Natural killer cell (primary cell): ENCODE measurements at places on chromosomes 4 and X. TPM values are rescaled to one million over a fixed set of nuclear protein-coding genes. Genes with fewer than 3 reads are reported as not detected.

DNA sequence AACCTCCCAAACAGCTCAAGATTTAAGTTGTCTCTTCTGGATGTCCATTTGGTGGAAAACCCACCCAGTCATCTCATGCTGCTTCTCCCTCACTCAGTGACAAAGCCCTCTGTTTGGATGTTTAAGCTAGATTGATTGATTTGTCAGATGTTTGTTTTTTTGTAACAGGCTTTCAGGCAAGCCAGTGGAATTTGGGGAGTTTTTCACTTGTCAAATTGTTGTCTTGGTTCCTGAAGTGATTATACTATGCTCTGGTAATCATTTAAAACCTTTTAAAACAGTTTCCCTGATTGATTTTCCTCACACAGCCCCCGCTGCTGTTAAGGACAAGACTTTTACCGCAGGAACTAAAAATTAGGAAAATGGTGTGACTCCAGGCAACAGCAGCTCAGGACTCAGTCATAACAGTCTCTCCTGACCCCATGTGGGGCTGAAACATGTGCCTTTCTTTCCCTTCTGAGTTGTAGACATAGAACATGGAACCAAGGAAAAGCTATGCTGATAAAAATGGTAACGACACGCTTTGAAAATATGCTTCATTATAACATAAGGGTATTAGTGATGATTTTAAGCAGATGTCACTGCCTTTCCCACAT lies 40.8 kb upstream of the SETD7 start:
- DNase-seq = no peak

DNA sequence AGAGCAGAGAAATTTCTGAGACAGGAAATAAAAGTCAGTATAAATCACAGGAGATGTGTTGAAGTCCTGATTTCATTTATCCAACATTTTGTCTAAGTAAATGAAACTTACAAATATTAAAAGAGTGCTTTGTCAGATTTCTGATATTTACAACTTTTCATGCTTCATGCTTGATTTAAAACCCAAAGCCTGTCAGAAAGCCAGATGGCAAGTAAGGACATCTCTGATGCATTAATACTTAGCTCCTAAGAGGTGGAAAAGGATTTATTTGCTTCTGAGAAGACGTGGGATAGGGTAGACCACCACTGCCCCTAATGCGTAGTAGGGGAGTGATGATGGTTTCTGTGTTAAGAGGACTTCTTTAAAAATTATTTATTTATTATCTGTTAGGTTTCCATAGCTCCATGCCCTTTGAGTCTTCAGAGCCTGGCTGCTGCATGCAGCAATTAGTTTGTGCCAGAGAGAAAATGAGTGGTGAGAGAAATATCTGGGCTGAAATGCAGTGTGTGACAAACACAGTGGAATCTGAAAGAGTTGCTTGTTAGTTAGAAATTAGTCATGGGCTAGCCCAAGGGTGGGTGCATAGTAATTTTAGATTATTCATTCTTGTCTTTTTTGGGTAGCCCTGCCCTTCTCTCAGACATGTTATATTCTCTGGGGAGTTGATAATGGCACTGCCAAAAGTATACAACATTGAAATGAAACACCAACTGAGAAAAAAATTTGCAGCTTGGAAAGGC lies 333.8 kb downstream of the C4orf33 start:
- no peak for DNase-seq

DNA sequence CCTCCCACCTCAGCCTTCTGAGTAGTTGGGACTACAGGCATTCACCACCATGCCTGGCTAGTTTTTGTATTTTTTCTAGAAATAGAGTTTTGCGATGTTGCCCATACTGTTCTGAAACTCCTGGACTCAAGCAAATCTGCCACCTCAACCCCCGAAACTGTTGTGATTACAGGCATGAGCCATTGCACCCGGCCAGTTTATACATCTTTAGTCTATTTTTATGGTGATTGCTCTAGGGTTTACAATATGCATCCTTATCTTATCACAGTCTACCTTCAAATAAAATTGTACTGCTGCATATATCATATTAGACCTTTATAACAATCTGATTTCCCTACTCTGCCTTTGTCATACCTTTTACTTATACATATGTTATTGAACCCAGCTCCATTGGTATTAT lies 56.9 kb downstream of the SOWAHB start:
- no peak for DNase-seq

DNA sequence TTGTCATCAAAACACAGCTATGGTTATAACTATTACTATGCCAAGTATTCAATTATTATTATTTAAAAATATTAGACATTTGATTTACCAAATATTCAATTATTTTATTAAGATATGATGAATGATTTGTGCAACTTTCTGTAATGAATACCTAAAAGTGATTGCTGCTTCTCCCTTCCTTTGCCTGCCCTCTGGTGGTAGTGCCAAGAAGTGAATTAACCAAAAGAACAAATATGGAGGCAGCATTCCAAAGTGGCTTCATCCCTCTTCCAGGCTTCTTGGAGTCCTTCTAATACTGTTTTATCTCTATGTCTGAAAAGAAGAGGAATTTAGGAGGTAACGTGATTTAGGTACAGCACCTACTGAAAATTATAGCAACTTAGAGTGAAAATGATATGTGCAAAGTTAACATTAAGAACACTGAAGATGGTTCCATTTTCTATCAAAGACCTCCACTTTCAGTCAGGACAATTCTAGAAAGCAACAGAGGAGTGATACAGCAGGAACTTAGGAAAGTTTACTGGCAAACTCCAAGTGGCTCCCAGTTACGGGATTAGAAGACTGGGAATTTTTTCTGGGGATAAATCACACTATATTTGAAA lies 43.0 kb downstream of the ENPEP start:
- DNase-seq = no peak

- DNase-seq = no peak
Observed at GRCh38 chr4:150315691-150316090, 237.4 kb downstream of the DCLK2 start.

- DNase-seq = no peak
Observed at GRCh38 chr4:88144866-88145300, 13.6 kb downstream of the ABCG2 start.

GRCh38 chrX:49103637-49104036 lies 19.9 kb downstream of the GPKOW start:
- no peak for DNase-seq

GRCh38 chr4:84644087-84644486 lies 61.2 kb downstream of the CDS1 start:
- no peak for DNase-seq

DNA sequence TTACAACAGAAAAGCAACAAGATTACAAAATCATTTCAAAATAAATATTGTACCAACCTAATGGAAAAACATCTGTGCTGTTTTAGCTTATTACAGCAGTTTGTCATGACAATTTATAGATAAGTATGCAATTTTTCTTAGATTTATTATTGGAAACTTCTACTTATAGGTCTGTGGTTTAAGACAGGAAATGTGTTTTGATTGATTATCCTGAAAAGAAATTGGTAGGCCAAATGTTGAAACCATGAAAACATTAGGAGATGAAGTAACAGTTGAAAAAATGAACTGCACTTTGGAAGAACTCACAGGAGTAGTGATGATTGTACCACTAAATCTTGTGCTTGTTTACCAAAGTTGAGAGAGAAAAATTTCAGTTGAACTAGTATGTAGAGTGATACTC lies 162.2 kb upstream of the GIMD1 start:
- DNase-seq = no peak

DNA sequence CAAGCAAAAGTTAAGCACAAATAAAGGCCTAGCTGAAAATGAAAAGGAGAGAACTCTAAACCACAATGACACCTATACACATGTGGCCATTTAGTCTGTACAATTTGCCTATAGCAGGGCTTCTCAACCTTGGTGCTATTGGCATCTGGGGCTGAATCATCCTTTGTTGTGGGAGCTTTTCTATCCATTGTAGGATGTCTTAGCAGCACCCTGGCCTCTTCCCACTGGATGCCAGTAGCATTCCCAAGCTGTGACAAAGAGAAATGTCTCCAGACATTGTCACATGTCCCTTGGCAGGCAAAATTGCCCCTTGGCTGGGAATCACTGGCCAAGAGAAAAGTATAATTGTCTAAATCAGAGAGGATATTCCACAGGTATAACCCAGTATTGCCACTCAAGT lies 13.5 kb upstream of the PRPS2 start:
- no peak for DNase-seq

DNA sequence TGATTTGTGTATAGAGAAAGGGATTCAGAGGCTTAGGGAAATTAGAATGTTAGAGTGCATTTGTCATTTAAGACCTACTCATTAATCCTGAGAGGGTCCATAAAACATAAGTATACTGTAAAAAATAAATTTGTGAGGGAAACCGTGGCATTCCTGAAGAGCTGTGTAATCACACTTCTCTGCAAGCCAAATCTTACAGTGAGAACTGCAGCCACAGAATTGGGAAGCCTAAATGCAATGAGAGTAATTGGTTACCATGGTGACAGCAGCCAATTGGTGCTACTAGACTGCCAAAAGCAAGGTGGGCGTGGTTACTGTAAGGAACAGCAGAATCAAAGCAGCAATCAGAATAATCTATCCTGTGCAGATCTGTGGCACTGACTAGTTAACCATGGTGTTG lies 345.2 kb upstream of the GRID2 start:
- DNase-seq = no peak

- peak; percentile 46 for DNase-seq
Observed at GRCh38 chr4:51831133-51831532, 11.8 kb upstream of the DCUN1D4 start.

GRCh38 chrX:34657726-34658070 lies 613 bp upstream of the TMEM47 start:
- DNase-seq = no peak

DNA sequence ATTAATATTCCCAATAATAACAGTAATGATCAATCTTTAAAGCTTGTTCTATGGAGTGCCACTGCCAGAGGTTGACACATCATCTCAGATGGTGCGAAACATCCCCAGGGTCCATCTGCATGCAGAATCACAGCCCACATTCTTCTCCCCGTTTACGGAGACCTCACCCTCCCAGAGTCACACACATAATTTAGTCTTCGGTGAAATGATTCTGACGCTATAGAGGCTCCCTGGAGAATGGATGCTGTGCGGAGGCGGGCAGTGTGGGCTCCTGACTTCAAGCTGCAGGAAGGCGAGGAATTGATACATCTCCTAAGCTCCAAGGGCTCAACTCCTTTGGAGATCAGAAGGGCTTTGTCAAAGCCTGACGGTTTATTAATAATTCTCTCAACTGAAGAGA lies 11.0 kb upstream of the ARHGAP36 start:
- no peak for DNase-seq

DNA sequence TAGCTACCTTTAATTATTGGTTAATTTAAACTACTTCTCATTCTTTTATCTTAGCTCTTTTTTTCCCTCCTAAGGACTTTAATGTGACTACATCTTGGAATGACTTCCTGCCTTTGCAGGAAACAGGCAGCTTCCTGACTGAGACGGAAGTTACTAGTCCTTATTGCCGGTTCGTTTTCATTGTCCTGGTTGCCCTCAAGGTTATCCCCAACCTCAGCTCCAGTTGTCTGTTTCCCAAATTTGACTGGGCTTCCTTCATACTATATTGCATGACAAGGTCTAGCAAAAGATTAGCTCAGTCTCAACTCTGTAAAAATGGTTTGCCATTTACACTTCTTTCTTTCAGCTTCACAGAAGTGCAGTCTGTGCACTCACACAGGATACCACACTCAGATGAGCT lies 109.9 kb upstream of the DDX53 start:
- DNase-seq = no peak

DNA sequence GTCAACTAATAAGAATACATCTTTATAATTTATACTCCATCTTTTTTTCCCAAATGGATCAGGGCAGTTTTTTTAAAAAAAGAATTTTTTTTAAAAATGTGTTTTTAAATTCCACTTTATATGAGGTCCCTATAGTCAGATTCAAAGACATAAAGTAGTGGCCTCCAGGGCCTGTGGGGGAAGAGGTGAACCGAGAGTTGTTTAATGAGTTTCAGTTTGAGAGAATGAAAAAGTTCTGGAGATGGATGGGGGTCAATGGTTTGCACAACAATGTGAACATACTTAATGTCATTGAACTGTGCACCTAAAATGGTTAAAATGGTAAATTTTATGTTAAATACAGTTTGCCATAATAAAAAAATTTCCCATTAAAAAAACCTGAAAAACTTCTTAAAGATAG lies 53.8 kb downstream of the ZNF827 start:
- DNase-seq = no peak

- DNase-seq = no peak
Observed at GRCh38 chr4:182404376-182404775, 161.2 kb downstream of the TENM3 start.

DNA sequence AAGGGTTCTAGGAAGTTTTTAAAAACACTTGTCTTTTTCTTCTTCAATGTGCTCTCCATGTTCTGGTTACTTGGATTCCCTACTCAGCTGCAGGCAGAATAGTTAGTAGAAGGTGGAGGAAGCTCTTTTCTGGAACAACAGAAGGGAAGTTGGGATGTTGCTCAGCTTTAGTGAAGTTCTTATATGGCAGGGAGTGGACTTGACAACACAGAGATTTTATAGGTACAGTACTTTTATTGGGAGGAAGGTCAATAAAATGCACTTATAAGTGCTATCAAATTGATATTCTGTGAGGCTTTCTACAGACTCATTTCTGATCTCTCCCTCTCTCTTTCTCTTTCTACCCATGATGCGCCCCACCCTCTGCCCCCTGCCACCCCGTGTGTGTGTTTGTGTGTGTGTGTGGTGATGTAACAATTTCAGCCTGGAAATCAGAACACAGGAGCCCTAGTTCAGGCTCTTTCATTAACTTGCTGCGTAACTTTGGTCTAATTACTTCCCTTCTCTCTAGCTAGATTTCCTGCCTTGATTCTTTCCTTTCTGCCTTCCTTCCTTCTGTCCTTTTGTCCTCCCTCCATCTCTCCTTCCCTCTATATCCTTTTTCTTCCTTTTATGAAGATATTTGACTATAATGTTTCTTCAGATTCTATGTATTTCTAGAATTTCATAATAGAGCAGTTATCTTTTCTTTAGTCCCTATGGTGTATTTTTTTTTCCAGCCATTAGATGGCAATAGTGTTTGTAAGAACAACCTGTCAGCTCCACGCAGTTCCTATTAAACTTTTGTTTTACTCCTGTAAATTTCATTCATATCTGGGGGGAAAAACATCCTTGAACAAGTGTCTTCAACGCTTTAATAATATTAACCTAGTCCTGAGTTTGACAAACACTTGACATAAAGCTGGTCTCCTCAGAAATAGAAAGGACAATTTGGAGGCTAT lies 37.1 kb downstream of the HEPH start:
- peak; percentile 6 for DNase-seq

- DNase-seq = no peak
Observed at GRCh38 chr4:78645853-78646757, 94.5 kb downstream of the ANXA3 start.

Gene DGKK
- 9.7 TPM for total RNA-seq

Gene PAGE2B
- total RNA-seq = not detected

Gene AWAT1
- total RNA-seq = not detected

Gene DSPP
- not detected for total RNA-seq

Gene MAGED4
- not detected for total RNA-seq

Gene UGT2B15
- total RNA-seq = not detected

Gene GAGE12E
- total RNA-seq = not detected

Gene NUDT10
- 0.40 TPM for total RNA-seq

Gene SLC49A3
- 10.4 TPM for total RNA-seq

Gene ATP7A
- total RNA-seq = 18.8 TPM
